ENCODE measurements at places on chromosomes 13 and 19.
A peak's percentile ranks its signal among the peaks of the same experiment; 100 is the strongest.

- no peak for DNase-seq
Measured at GRCh38 chr13:112961457-112962369, 7.3 kb upstream of the MCF2L start.

- DNase-seq, result no peak
Measured at GRCh38 chr13:113938246-113938645, 35.6 kb downstream of the C13orf46 start.

- no peak for DNase-seq
Measured at GRCh38 chr19:18612772-18613588, at the start of gene TMEM59L. TSS of gene TMEM59L (plus strand) at chr19:18612870. CDS start at chr19:18612959, 89 bp downstream.

- no peak for DNase-seq
Measured at GRCh38 chr19:497869-498510, 1.7 kb downstream of the MADCAM1 start.

DNA sequence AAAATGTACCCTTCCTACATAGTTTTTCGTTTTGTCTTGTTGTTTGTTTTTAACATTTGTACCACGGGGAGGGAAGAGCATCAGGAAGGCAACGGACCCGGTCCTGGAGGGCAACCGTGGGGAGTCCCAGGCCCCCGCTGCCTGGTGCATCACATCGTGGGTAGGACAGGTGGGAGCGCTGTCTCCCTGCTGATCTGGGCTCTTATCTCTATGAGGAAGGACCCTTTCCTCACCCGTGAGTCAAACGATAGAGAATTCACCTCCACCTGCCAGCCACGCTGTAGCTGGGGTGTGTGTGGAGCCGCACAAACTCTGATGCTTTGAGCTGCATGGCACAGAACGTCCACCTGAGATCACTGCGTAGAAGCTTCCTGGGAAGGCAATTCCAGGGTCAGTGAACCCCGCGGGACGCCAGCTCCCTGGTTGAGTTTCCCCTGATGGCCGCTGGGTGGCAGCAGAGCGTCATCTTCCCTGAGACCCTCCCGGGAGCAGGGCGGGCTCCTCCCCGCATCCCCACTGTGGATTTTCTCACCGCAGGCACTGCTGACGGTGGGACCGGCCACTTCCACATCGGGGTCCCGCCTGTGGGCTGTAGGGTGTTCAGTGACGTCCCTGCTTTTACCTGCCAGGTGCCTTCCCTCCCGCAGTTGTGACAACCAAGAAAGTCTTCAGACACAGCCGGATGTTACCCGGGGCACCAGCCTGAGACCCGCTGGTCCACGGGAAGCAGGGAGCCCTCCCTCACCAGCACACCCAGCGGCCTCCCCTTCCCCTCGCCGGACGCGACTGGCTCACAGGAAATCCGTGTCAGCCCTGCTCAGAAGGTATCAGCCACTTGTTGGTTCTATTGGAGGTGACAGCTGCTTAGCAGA is 54.7 kb downstream of the ZNF787 start:
- DNase-seq, result peak; percentile 83

- DNase-seq, result peak; percentile 75
Measured at GRCh38 chr19:43524922-43525835, 1.8 kb downstream of the ETHE1 start.

- no peak for DNase-seq
Measured at GRCh38 chr13:99191900-99192399, 8.7 kb upstream of the UBAC2 start.
